BJ (cell line): ENCODE measurements at places on chromosomes 5 and 9. TPM values are rescaled to one million over a fixed set of nuclear protein-coding genes. Genes with fewer than 3 reads are reported as not detected.

TRPM6 gene
- polyA plus RNA-seq, result 0.02 and 0.10 TPM in 2 replicates

DNA sequence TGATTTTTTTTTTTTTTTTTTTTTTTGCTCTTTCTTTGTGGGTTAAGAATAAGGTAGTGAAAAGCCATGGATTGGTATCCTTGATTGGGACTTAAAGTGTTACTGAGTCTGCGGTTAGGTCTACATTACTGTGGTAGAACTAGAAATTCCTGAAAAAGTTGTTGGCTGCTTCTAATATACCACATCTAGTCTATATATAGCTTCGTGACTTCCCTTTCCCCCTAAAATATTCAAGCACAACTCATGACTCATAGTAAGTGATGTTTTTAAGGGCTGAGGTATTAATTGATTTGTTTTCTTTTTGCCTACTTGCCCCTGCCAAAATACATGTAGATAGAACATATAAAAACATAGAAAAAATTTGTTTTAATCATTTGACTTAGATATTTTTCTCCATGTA is 247.6 kb downstream of the TMEM232 start:
- DNase-seq, result peak; percentile 78

DNA sequence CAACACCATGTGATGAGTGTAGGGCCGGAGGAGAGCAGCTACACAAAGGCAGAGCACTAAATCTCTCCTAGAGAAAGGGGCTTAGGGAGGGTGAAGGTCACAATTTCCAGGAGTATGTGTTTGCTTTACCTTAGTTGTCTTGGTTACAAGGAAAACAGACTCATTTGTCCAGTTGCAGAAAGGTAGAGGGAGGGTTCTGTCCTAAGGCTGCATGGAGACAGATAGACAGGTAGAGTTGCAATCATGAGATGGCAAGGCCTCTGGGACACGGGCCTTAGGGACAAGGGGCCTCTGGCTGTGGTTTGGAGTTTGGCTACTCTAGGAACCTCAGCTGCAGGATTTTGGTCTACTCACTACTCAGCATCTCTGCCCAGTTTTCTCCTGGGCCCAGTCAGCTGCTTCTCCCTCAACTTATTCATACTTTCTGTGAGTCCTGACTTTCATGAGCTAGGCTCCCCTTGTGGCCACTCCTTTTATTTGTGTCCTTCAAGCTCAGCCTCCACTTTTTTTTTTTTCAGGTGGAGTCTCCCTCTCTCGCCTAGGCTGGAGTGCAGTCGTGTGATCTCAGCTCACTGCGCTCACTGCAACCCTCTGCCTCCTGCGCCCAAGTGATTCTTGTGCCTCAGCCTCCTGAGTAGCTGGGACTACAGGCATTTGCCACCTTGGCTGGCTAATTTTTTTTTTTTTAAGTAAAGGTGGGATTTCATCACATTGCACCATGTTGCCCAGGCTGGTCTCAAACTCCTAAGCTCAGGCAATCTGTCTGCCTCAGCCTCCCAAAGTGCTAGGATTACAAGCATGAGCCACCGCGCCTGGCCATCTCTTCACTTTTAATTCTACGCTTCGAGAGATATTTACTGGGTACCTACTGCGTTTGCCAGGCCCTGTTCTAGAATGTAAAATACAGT is 76.6 kb downstream of the PTPDC1 start:
- no peak for DNase-seq

SNCB gene
- polyA plus RNA-seq, result not detected in 2 replicates

DNA sequence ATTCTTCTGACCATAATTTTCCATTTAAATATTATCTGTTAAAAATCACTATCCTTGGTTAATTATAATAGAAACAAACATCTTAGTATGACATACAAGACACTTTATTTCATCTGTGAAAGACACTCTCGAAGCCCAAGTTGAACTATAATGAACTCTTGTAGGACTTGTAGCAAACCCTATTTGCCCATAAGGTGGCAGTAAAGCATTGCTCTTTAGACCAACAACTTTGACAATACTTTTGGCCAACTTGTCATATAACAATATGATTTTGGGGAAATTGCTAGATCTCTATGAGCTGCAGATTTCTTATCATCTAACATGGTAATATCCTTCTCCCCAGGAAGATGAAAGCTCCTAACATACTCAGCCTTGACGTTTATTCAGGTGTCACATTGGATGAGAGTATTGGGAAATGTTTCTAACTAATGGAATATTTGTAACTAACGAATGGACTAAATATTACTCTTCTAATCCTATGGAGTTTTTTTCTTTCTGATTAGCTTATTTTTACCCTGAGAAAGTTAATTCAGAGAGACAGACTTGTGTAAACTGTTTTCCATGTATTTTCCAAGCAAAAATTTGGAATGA is 11.0 kb downstream of the SPINK14 start:
- peak; percentile 3 for DNase-seq
